ENCODE measurements at places on chromosomes 5 and 9. TPM values are rescaled to one million over a fixed set of nuclear protein-coding genes. Genes with fewer than 3 reads are reported as not detected.

DNA sequence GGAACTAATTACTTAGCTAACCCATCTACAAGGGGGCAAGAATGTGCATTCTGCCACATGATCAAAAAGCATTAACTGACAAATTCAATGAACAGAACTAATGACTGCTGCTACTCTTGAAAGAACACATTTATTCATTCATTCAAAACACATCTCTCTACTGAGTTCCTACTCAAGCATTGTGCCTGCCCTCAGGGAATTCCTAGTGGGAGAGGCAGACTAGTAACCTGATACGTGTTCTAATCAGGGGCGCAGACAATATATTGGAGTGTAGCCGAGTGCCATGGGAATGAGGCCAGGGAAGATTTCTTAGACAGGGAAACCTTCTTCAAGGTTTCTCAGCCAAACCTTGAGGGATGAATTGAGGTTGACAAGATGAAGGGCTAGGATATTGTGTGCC is 56.7 kb upstream of the PAPPA start:
- DNase-seq = no peak

- DNase-seq = peak; percentile 64
Observed at GRCh38 chr9:95189251-95190098, 128.0 kb downstream of the FANCC start.

DNA sequence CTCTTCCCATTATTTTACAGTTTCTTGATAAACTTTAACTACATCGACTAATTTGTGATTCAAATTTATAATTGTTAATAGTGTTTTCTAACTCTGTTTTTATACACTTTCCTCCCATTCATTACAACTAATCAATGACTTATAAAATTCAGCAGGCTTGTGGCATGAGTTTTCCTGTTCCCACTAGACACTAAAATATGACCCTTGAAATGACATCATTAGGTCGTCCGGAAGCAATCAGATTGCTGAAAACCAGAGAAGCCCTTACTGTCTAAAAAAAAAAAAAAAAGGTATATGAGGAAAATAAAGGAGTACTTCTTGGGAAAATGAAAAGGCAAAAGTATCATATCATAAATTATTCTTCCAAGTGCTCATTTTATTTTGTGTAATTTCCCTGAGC is 553.7 kb downstream of the ZNF608 start:
- DNase-seq = no peak

- no peak for DNase-seq
Observed at GRCh38 chr9:118230329-118230728, 526.1 kb downstream of the TLR4 start.

DNA sequence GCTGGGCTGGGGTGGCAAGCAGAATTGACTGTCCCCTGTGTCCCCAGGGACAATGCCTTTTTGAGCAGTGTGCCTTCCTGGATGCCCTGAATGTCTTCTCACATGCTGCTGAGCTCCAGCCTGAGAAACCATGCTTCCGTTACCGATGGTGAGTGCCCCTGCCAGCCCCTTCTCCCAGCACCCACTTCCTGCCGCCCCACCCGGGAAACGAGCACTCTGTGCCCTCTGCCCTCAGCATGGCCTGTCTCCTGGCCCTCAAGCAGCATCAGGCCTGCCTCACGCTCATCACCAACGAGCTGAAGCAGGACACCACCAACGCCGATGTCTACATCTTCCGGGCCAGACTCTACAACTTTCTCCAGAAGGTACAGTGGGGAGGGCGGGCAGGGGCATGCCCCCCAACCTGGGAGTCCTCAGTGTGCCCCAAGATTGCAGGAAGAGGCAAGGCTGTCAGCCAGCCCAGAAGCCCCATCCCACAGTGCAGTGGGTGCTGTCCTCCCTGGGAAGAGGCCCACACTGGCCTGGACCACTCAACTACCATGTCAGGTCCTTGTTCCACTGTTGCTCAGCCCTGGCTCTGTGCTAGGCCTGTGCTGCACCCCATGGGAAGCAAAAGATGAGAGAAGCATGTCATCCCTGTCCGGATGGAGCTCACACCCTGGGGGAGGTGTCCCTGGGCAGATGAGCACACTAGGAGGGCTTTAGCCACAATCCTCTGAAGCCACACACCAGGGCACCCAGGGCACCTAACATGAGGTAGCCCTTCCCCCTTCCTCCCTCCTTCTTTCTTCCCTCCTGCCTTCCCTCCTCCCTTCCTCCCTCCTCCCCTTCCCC is 4.4 kb downstream of the TTC16 start:
- DNase-seq = no peak

DNA sequence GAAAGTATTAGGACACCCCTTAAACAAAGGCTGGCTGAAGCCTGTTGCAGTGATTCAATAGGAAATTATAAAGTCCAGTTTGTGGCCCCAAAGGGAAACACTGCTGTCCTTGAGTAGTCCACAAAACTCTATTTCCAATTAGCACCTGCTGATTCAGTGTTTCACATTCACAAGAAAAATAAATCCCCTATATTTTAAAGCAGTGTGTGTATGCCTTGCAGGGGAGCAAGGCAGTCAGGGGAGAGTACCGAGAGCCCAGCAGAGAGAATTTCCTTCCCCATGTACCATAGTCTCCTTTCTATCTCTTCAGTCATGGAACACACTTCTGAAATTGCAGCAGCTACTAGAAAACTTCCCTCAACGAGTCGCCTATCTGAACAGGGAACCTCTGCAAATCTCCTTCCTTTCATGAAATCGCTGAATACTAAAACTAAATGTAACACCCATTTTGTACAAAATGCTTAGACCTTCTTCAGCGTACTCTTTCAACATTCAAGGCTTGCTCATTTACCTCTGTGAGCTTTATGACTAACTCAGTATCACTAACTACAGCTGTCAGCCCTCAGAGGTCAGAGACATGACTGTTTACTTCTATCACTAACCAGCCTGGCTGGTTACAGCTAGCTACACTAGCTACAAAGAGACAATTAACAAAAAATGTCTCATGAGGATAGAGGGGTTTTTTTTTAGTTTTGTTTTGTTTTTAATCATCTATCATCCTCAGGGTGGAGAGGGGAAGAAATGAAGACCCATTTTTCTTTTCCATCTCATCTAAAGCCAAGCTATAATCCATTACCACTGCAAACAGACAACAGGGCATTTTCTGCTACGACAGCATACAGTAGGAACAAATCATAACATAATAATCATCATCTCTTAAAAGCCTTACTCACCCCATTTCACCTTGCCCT is 188.7 kb downstream of the EBF1 start:
- DNase-seq = no peak

DNA sequence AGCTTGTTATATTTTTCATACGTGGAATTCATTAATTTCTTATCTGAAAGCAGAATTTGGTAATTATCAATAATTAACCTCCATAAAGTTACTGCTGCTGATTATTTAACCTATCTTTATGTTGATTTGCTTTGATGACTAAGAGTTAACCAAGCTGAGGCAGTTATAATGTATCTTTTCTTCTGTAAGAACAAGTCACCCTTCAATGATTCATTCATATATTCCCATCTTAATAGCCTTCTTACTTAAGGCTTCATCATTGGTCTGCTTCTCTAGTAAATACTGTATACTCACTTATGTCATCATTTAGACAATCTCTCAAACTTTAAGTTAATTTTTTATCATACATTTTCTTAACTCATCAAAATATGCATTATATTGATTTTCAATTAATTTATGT is 592.2 kb downstream of the ANXA1 start:
- DNase-seq = no peak

- no peak for DNase-seq
Observed at GRCh38 chr5:88952344-88952743, 69.4 kb upstream of the MEF2C start.

DNA sequence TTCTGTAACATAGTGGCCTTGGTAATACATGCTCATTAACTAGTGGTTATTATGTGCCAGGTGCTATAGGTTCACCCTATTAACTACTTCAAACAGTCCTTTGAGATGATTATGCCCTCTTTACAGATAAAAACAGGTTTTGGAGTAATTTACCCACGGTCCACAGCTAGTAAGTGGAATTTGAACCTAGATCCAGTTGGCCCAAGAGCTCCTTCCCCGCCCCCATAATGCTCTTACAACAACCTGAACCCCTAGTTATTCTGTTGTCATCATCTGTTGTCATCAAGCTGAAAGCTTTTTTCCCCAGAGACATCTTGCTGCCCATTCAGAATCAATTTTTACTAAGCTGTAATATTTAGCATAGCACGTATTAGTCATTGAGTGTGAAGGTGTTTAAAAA is 23.2 kb downstream of the XPA start:
- no peak for DNase-seq

GRCh38 chr9:14903040-14903439 is 7.2 kb downstream of the FREM1 start:
- no peak for DNase-seq

The CNTFR gene
- total RNA-seq = 14.4 TPM
